ENCODE measurements at places on chromosomes 12 and 14.
A peak's percentile ranks its signal among the peaks of the same experiment; 100 is the strongest.

DNA sequence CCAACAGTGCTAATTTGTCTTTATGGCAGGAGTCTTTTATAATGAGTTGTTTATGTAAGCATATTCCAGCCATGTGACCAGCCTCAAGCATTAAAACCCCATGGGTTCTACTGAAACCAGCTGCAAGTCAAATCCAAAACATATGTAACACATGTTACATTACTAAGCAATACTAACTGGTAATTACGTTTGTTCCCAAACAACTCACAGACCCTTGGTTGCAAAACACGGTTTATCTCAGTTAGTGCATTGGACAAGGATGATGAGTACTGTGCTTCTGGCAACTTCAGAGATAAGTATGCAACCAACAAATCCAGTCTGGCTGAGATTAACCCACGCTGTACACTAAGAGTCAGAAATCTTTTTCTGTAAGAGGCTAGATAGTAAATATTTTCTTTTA lies 110.1 kb upstream of the FAR2 start:
- DNase-seq: no peak

DNA sequence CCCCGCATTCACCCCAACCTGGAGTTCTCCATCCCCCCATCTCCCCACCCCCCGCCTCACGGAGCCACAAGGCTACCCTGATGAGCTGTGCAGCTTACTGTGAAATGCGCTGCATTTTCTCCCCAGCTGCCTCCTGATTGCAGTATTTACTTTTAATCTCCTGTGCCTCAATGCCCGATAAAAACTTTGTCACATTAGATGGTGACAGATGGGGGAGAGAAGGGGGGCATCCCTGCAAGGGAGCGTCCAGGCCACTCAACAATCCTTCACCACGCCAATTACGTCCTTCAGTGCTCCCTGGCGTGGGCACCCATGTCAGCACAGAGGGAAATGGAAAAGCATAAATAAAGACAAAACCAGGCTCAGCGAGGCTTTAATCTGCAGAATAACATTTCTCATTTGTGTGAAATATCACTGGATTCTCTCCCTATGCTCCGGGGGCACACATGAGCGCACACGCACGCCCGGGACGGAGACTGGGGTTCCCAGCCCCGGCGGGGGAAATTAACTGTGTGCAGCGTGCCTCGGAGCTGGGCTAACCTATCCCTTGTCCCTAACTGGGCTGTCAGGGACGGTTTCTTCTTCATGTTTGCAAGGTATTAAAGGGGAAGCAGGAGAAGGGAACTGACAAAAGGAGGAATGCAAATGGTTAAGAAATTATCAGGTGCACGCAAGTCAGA lies 186.7 kb upstream of the VASH1 start:
- no peak for DNase-seq

- no peak for DNase-seq
Measured at GRCh38 chr12:68349220-68349621, 17.1 kb upstream of the MDM1 start.

DNA sequence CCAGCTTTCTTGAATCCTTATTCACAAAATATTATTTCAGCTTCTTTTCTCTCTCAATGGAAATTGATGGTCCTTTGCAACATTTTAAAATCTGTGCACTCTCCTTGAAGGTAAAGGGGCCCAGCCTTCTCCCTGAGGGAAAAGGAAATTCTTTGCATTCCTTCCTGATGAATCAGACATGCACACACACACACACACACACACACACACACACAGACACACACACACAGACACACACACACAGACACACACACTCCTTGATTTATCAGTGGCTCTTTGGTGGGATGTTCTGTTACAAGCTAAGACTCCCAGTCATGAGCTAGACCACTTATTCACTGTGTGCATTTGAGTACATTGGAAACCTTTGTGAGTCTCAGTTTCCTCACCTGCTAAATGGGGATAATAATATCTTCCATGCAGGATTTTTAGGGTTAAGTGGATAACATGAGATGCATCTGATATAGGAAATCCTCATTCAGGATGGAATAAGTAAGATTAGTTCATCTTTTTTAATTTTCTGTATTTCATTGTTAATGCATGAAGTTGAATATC lies 45.1 kb upstream of the HMGA2 start:
- DNase-seq: no peak

GRCh38 chr12:112937741-112938719 lies at the start of gene OAS3:
Gene OAS3 (plus strand): TSS chr12:112938474. CDS start chr12:112938531, 57 bp downstream.
- peak; percentile 69 for DNase-seq

- DNase-seq: no peak
Measured at GRCh38 chr14:105418269-105419194, 1.1 kb upstream of the MTA1 start.

DNA sequence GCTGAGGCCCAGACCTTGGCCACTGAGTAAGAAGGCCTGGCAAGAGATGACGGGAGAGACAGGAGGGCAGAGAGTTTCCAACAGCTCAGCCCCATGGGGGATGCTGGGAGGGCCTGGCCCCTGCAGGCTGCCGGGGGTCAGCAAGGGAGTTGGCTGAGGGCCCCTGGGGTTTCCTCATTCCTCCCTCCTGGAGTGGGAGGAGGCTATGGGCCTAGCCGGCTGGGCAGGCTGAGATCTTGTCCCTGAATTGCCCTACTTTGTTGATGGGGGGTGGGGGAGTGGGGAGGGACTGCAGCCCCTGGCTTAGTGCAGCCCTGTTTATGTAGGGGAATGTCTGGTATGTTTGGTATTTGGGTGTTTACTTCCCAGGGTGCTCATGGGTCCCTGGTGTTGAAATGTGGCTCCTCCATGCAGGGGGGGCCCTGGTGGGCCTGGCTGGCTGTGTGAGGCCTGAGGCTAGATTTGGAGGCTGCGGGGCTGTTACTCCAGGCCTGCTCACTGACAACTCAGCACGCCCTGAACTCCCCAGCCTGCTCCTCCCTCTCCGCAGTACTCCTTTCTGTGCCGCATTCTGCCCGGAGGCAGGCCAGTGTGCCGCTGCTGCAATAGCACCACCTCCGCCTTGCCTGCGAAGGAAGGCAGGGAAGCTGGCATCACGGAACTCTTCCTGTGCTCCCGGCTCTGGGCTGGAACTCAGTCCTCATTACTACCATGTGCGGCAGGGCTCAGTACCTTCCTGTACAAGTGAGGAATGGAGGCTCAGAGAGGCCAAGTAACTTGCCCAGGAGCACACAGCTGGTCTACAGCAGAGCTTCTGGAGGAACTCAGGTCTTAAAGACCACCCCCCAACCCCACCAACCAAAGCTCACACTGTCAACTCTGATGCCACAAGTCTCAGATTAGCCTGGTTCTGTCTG lies 25.3 kb downstream of the JDP2 start:
- no peak for DNase-seq

DNA sequence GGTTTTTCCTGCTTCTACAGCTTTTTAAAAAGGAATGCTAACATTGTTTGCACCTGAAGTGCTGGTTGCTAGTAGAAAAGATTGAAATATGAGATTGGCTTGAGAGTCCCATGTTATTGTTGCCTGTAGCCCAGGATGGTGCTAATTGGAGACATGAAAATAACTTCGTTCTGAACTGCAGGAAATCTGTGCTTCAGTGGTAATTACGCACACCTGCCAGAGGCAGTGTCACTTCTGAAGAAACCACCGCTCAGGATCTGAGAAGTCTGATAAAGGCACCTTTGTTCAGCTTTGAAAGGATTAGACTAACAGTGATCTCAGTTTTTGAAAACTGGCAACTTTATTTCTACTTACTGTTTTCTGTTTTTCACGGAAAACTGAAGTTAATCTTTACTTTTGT lies 15.5 kb upstream of the ATP6V0A2 start:
- no peak for DNase-seq

GRCh38 chr12:80679346-80680131 lies 27.9 kb upstream of the MYF6 start:
- no peak for DNase-seq

GRCh38 chr14:50875359-50876070 lies 3.7 kb downstream of the ABHD12B start:
- peak; percentile 42 for DNase-seq

DNA sequence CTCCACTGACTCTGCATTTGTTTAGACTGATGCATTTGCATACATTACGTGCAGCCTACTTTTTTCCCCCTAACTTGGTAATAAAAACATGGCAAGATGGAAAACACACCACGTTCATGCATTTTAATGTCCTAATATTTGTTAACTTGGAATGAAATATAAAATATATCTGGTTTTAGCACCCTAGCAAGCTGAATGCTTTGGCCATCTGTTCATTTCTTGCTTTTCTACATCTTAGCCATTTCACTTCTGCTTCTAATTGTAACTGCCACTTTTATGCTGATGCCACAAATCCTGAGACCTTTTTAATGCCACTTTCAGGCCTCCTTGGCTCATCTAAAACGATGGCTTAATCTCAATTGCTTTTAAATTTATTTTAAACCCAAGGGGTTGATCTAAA lies 177.7 kb upstream of the RASSF8 start:
- DNase-seq: no peak

DNA sequence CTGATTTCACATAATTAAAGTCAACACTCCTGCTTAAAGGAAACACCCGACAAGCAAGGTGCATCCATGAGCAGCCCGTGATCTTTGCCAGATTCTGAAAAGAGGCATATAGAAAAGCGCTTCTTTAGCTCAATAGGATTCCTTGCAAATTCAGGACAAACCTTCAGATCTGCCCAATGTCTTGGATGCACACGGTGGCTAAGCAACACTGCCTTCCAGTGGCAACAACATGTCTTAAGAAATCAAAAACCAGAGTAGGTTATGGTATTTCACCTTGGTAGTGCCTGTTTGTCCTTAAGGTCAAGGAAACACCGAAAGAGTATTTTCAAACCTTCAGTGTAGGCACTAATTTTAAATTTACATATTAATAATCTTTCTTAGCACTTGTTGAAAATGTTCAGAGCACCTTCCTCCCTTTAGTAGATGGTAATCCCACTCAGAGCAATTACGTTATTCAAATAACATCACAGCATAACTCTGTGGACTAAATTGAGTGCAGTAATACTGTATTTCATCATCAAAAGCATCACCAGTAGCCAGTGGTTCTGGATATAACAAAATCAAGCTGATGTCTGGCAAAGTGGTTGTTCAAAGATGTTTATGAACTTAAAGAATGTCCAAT lies 58.0 kb upstream of the CDKN3 start:
- DNase-seq: no peak

DNA sequence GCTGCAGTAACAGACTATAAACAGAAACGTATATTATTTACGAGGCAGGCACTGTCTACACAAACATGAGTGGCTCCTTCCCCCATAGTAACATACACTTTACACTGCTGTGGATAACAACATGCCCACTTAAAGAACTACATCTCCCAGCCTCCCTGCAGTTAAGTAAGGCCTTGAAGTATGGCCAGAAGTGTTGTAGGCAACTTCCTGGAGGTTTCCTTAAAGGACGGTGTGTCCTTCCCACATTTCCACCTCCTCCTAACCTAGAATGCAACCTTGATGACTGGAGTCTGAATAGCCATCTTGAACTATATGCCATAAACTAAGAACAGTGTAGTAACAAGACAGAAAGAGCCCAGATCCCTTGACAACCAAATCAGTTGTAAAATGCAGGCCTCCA lies 20.3 kb downstream of the MED13L start:
- DNase-seq: no peak

- DNase-seq: no peak
Measured at GRCh38 chr12:12087693-12088034, 16.9 kb downstream of the BCL2L14 start.

GRCh38 chr12:127411981-127412380 lies 855.0 kb upstream of the TMEM132C start:
- DNase-seq: no peak

DNA sequence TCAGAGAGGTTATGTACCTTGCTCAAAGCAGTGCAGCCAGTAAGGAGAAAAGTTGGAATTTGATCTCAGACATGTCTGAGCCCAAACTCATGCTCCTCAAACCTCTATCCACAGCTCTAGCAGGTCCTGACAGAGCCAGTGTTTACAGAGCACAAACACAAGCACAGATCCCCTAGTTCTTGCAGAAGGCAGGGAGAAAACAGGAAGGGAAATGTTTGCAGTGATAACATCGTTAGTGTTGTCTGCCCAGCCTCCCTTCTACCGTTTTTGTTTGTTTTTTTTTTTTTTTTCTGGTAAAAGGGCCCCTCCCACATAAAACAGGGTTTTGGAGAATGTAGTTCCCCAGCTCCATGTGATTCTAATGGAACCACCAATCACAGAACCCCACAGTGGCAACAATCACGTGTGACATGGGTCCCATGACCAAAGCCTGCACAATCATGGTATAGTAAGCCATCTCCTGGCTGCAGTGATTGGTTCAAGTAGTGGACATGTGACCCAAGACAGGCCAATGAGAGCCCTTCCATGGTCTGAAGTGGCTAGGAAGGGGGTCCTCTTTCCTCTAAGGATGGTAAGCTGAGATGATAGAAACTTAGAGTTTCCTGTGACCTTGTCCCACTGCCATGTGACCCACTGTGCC lies 513.4 kb downstream of the MED13L start:
- DNase-seq: no peak

DNA sequence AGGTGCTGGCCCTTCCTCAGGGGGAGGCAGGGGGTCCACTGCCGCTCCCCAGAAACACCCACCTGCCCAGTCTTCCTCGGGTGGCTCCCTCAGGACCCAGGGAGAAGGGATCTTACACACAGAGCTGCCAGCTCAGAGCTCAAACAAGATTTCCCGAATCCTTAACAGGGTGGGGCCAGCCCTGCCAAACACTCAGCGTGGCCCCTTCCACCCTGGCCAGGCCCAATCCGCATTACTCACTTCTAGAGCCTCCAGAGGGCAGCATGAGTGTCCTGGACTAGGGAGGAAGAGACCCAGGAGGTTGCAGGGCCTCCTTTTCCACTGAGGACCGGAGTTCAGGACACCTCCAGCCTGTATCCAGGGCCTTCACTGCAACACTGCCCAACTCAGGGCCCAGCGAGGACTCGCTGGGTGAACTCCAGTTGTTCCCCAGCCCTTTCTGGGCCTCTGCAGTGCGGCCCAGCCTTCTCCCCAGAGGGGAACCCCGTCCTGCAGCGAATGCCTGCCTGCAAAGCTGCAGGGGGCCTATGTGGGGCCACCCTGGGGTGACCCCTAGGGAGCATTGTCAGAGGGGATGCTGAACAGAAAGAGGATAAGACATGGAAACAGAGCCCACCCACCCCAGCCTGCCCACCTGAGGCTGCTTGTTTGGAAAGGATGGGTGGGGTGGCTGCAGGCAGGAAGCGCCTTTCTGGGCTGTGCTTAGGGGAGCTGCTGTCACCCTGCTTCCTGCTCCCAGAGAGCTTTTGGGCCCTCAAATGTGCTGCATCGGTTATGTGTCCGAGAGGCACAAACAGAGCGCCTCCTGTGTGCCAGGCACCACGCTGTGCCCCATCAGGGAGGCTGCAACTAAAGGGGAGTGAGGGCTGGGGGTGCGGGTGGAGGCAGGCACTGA lies 43.8 kb downstream of the CCNK start:
- no peak for DNase-seq

GRCh38 chr14:32656601-32657000 lies 282.1 kb upstream of the NPAS3 start:
- no peak for DNase-seq

DNA sequence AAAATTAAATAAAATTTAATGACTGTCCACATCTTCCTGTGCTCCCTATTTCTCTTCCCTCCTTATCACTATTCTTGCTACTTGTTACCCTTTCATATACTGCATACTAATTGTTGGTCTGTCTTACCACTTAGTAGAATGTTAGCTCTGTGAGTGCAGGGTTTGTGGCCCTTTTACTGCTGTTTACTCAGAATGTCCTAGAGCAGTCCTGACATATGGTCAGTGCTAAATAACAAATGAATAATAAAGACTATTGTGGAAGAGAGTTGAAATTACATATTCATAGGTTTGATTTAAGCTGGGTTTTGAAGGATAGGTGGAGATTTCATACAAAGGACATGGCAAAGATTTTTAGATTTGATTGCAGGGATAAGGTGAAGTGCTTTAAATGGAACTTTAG lies 24.5 kb downstream of the KTN1 start:
- DNase-seq: no peak
